GM12878 (cell line): ENCODE measurements at places on chromosomes 1 and 21.

DNA sequence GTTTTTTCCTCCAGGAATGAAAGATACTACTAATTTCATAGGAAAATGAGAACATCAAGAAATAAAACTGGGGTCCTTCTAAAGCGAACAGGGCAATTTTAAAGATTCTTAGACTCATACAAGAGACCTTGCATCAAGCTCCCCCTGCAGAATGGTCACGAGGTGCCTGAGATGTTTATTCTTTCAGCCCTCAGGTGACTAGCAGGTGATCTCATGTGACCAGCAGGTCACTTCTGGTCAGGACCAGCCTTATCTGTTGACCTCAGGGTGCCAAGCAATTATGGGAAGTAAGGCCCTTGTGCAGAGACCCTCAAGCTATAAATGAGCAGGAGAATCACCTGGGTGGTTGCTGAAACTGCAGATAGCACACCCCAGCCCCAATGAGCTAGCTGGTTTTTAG lies 20.6 kb upstream of the TMEM51 start:
- H3K4me1 ChIP-seq = no peaks in the 10 kb centered on the region; the same call in 1 of the 2 replicates
- no peaks in the 10 kb centered on the region for H3K27me3 ChIP-seq
- H3K4me3 ChIP-seq = no peak overlapping the region
- H3K27ac ChIP-seq = no peak overlapping the region
- no peaks in the 10 kb centered on the region for H3K36me3 ChIP-seq
- DNase-seq = no peak

DNA sequence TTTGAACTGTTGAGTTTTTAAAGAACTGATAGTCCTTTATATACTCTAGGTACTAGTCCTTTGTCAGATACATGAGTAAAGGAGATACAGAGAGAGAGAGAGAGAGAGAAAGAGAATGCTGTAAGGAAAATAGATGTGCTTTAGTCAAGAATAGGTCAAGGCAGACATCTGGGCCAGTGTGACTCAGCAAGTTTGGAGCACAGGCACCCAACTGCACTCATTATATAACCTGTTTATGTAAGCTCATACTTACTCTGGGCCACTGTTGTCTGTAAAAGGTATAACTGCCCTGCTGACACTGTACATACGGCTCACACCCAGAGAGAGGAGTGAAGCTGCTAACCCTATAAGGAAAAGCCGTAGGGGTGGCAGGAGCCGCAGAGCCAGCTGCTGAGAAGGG lies 32.2 kb upstream of the AKT3 start:
- no peak overlapping the region for H3K4me3 ChIP-seq
- no peak for DNase-seq
- no peaks in the 10 kb centered on the region for H3K4me1 ChIP-seq
- H3K27ac ChIP-seq = no peak overlapping the region

DNA sequence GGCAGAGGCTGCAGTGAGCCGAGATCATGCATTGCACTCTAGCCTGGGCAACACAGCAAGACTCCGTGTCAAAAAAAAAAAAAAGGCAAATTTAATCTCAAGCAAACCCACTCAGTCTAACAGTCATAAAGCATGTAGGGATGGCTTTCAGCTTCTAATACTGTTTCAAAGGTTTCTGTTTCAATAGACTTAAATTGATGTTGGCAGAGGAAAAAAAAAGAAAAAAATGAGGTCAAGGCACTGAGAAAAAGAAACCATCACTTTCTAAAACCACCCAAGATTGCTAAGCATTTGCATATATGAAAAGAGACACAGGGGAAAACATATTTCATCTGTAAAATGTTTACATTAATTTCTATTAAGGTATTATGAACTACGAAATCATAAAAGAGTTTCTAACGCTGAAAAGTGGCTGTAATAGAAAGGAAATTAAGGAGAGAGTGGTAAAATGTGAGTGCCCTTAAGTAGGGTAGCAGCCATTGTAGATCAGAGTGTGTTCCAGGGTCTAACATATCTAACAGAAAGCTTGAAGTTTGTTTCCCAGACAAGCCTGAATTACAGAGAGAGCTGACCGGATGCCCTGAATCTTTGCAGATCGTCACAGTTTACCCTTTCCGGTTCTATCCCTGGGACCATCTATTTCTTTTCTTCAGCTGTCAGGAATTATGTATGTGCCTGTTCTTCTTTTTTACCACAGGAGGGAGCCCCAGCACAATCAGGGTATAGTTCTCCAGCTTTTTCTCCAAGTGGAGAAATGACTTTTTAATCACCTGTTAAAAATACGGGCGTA lies 70.0 kb downstream of the PLD5 start:
- no peak overlapping the region for H3K27ac ChIP-seq
- H3K4me3 ChIP-seq = no peak overlapping the region
- no peak for DNase-seq

GRCh38 chr21:25733859-25734653 lies 648 bp downstream of the ATP5PF start:
- H3K4me3 ChIP-seq = peak overlapping the region; percentile 98
- no peak for DNase-seq
- peaks cover 19% of the 10 kb centered on the region for H3K4me1 ChIP-seq
- H3K27ac ChIP-seq = peak overlapping the region; percentile 97
- no peaks in the 10 kb centered on the region for H3K27me3 ChIP-seq

GRCh38 chr21:18089786-18090185 lies 154.8 kb upstream of the CHODL start:
- H3K4me3 ChIP-seq = no peak overlapping the region
- no peaks in the 10 kb centered on the region for H3K27me3 ChIP-seq
- no peak overlapping the region for H3K27ac ChIP-seq
- no peaks in the 10 kb centered on the region for H3K36me3 ChIP-seq

DNA sequence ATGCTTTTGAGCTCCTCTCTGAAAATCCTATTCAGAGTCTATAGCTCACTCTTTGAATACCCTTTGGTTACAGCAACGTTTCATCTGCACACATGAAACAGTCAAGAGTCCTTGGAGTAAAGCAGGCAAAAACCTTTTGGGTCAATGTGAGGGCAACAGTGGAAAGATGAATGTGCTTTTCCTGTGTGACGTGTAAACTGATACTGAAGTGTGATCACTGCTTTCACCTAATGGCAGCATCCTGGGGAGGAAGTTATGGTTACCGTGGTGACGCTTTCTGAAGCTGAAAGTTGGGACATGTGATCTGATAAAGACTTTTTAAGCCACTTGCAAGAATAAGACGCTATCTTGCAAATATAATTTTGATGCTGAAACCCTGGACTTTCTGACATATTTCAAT lies 160.0 kb downstream of the SEC16B start:
- H3K36me3 ChIP-seq = no peaks in the 10 kb centered on the region
- no peaks in the 10 kb centered on the region for H3K27me3 ChIP-seq
- peak; percentile 38 for DNase-seq
- H3K4me3 ChIP-seq = no peak overlapping the region
- H3K4me1 ChIP-seq = no peaks in the 10 kb centered on the region
- H3K27ac ChIP-seq = no peak overlapping the region

DNA sequence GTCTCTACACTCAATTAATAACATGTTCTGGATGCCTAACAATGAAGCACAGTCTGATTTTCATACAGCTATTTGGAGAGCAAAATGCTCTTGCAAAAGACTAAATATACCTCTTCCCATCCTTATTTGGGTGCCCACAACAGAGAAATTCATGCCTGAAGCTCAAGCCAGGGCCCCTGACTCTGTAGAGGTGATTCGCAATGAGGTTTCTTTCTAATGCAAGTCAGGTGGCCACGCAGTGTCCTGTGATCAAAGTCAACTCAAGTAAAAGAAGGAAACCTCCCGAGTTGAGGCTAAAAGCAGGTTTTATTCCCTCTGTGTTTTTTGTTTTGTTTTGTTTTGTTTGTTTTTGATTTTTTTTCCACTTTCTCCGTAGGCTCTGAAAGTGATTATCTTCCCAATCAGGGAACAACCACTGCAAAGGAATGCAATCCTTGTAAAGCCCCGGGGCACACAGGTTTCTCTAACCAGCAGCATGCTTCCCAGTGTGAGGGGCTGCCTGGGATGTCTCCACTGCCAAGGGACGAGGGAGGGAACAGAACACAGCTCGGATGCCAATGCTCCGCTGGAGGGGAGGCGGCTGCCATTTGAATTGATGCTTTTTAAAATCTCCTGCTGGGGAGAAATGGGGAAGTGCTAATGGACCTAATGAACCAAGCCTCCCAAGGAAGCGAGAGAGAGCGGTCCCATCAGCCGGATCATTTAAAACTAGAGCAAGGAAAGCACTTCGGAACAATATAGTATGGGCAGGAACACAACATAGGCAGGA lies 73.8 kb upstream of the SSX2IP start:
- H3K4me1 ChIP-seq = no peaks in the 10 kb centered on the region
- no peak overlapping the region for H3K4me3 ChIP-seq
- peaks cover 6% of the 10 kb centered on the region for H3K27me3 ChIP-seq
- no peaks in the 10 kb centered on the region for H3K36me3 ChIP-seq
- no peak for DNase-seq

GRCh38 chr21:14877581-14878228 lies 187.1 kb downstream of the NRIP1 start:
- 0 out of 2 replicates have a peak overlapping the region, but pooled peaks have one; percentile 31 for H3K4me3 ChIP-seq
- no peaks in the 10 kb centered on the region for H3K36me3 ChIP-seq
- peaks cover 32% of the 10 kb centered on the region for H3K4me1 ChIP-seq
- no peak for DNase-seq

DNA sequence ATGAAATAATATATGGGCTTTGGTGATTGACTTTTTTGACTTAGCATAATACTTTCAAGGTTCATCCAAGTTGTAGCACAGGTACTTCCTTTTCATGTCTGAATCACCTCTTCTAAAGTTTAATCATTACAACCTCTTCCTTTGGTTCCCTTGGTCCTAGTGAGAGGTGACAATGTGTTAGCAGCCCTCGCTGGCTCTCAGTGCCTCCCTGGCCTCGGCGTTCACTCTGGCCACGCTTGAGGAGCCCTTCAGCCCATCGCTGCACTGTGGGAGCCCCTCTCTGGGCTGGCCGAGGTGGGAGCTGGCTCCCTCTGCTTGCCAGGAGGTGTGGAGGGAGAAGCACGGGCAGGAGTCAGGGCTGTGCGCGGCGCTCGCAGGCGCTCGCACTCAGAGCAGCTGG lies 13.0 kb upstream of the RCAN3 start:
- H3K27ac ChIP-seq = no peak overlapping the region
- no peak for DNase-seq
- H3K4me1 ChIP-seq = no peaks in the 10 kb centered on the region
- no peaks in the 10 kb centered on the region for H3K27me3 ChIP-seq
- no peak overlapping the region for H3K4me3 ChIP-seq

- H3K27ac ChIP-seq = no peak overlapping the region
- H3K27me3 ChIP-seq = no peaks in the 10 kb centered on the region
- peaks cover 11% of the 10 kb centered on the region for H3K4me1 ChIP-seq
- no peak overlapping the region for H3K4me3 ChIP-seq
- DNase-seq = no peak
Measured at GRCh38 chr1:227766653-227767277, 31.5 kb downstream of the SNAP47 start.

- H3K4me3 ChIP-seq = no peak overlapping the region
- no peak for DNase-seq
- H3K36me3 ChIP-seq = no peaks in the 10 kb centered on the region
- H3K4me1 ChIP-seq = no peaks in the 10 kb centered on the region
- no peak overlapping the region for H3K27ac ChIP-seq
Measured at GRCh38 chr21:35940074-35940927, 120.0 kb downstream of the SETD4 start.

DNA sequence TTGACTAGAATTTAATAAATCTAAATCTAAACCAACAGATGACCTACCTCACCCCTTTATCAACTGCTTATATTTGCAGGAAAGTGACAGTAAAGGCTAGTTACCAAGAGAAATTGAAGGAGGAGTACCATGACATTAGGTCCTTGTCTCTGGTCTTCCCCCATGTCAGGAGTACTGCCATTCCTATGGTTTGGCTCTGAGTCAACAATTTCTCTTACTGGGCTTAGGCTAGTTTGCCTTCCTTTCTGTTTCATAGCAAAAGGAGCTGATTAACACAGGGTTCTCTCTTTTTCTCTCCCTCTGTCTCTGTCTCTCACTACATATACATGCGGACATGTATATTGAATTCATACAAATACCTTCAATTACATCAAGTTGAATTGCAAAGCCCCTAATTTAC lies 579.9 kb downstream of the DPYD start:
- no peaks in the 10 kb centered on the region for H3K36me3 ChIP-seq
- H3K4me3 ChIP-seq = no peak overlapping the region
- no peaks in the 10 kb centered on the region for H3K4me1 ChIP-seq
- no peak overlapping the region for H3K27ac ChIP-seq
- no peaks in the 10 kb centered on the region for H3K27me3 ChIP-seq

DNA sequence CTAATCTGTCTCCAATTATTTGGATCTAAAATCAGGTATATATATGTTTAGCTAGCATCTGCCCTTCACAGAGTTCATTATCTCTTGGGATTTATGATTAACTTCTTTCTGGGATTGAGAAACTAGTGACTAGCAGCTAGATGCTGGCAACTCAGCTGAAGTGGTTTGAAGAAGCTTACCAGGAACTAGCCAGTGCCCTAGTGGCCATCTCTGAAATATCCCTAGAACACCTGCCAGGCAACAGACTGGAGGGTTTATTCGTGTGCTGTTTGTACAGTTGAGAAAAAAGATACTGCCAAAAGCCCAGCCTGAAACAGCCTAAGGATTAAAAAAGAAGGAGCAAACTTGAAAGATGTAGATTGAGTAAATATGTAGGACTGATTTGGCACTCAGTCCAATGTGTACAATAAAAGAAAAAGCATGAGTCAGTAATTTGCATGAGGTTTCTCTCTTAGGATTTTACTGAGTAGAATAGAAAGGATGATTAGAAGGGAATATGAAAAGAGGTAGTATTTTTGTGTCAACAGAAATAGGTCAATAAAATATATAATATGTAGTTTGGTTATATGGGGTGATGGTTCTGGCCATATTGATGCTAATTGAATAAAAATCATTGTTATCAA lies 1144.6 kb upstream of the ADGRL2 start:
- no peaks in the 10 kb centered on the region for H3K27me3 ChIP-seq
- no peak for DNase-seq
- no peak overlapping the region for H3K27ac ChIP-seq
- H3K4me1 ChIP-seq = no peaks in the 10 kb centered on the region; the same call in 1 of the 2 replicates
- H3K36me3 ChIP-seq = no peaks in the 10 kb centered on the region
- H3K4me3 ChIP-seq = no peak overlapping the region

DNA sequence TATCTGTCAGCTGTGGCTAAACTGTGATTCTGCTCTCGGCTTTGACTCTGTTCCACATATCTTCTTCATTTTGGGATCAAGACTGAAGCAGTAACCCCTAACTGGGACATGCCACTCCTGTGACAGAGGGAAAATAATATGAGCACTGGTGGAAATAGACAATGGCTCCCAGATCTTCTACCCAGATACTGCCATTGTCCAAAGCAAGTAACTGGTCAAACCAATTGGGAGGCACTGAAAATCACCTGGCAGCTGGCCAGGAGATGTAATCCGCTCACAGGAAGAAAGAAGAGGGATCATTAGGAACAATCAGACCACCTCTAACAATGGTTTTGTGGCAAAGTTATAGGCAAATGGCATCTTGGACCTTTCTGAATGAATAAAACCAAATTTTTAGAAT lies 10.7 kb downstream of the SNX7 start:
- H3K27ac ChIP-seq = no peak overlapping the region
- H3K27me3 ChIP-seq = no peaks in the 10 kb centered on the region
- no peaks in the 10 kb centered on the region for H3K36me3 ChIP-seq

DNA sequence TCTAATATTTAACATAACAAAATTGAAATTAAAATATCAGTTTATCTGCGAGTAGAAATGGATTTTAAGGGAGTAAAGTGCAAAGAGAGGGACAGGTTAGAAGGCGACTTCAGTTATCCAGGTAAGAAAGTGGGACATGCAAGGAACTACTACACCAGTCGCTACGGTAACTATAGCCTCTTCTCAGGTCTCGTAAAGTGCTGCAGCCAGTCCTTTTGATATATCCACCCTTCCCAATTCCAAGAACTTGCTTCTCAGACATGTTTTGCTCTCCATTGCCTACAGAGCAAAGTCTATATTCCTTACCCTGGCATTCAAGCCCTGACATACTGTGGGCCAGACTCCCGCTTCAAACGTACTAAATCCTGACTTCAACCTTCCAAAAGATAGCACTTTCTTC lies 2.5 kb downstream of the COA7 start:
- H3K4me3 ChIP-seq = no peak overlapping the region
- no peak for DNase-seq
- H3K27me3 ChIP-seq = no peaks in the 10 kb centered on the region
- no peaks in the 10 kb centered on the region; the same call in 1 of the 2 replicates for H3K4me1 ChIP-seq
- H3K27ac ChIP-seq = no peak overlapping the region
- H3K36me3 ChIP-seq = peaks cover 1% of the 10 kb centered on the region; the same call in 1 of the 2 replicates
